ENCODE measurements at places on chromosomes 13 and 19.

DNA sequence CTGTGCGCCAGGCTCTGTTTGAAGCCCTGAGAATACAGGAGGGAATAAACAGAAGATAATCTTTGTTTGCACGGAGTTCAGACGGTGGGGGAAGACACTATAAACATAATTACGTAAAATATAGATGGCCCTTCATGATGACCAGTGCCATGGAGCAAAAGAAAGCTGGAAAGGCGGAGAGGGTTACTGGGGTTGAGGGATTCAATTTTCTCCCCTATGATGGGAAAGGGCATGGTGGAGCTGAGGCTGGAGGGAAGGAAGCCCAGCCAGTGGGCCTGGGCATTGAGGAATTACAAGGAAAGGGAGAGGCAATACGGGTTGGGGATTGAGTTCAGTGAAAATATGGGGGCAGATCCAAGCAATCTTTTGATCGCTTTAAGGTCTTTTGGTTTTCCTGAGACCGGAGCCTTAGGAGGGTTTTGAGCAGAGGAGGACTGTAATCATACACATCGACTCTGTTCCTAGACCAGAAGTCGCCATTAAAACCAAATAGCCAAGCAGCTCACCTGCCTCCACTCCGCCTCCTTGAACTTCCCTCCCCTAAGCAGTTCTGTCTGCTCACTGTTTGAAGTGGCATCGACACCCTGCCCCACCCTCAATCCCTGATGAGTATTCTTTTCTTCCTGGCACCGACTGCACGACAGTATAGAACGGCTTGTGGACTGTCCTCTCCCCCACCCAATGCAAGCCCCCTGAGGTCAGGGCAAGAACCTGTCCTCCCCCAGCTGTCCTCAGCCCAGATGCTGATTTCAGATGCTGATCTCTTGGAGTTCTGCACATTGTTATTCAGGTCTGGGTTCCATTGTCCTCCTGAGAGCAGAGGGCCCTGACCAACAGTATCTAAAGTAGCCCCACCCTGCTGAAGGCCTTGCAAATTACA lies 813 bp upstream of the ZNF296 start:
- no peak for DNase-seq

DNA sequence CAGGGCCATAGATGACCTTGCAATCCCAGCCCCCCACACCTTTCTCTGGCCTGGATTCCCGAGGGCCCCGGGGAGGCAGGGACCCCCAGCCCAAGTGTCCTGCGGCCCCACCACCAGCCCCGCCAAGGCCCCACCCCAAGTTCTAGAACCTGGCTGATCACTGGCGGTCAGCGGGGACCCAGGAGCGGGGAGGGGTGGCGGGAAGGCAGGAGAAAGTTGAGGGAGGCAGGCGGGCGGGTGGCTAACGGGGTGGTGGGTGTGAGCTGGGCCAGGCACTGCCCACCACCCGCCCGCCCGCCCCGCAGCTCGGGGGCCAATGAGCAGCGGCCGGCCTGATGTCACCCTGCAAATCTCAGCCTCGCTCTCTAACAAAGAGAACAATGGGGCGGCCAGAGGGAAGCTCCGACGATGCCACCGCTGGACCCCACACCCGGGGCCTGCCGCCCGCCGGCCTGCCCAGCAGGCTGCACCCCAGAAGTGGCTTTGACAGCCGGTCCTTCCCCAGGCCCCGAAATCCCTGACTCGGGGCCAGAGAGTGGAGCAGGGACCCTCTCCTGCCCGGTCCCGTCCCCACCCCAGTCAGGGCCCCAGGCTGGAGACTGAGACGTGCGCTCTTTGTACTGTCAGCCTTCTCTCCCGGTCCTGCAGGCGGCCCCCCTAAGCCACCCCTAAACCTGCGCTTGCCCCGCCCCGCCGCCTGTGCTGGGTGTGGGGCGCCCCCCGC lies 1.6 kb downstream of the MEX3D start:
- DNase-seq: no peak

DNA sequence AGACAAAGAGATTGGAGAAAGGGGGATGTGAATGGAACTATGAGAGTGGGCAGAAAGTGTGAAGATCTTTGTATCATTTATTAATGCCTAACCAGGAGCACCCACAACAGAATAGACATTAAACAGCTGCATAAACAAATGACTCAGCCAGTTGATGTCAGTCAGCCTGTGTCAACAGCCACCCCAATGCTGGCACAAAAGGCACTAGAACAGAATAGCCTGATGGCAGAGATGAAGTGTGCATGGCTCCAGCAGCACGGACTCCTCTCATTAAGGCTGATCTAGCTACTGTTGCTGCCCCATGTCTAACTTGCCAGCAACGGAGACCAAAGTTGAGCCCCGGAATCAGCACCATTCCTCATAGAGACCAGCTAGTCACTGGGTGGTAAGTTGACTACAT lies 7.8 kb downstream of the CPB2 start:
- no peak for DNase-seq

DNA sequence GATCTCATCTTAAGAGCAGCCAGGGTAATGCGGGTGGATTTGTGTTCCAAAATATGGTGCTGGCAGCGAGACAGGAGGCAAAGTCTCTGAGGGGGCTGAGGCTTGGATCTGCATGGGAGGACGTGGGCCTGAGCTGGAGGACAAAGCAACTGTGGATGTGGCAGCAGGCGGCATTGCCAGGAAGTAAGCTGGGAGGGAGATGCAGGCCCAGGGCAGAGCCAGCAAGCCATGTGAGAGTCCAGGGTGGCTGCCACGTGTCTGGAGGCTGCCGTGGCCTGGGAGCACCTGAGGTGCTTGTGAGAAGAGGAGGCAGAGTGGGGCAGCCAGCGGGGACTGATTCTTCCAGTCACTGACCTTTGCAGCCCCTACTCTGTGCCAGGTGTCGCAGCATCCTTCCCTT lies 52.0 kb downstream of the DPF1 start:
- no peak for DNase-seq

DNA sequence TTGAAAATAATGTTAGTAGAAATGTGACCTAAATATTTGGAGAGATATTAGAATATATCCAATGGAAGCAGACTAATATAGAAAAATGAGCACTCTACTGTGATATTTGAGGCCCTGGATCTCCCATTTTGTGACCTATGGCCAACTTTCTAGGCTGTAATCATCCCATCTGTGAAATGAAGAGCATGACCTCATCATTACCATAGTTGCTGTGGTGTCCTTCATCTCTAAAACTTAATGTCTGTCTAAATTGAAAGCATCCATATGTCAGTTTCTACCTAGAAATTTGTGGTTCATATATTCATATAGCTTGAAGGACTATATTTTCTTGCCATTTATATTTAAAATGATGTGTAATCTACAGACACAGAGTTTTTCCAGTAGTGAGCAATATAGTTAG lies 41.6 kb downstream of the PAN3 start:
- DNase-seq: no peak

- no peak for DNase-seq
Measured at GRCh38 chr13:43749503-43749902, 37.3 kb downstream of the ENOX1 start.

DNA sequence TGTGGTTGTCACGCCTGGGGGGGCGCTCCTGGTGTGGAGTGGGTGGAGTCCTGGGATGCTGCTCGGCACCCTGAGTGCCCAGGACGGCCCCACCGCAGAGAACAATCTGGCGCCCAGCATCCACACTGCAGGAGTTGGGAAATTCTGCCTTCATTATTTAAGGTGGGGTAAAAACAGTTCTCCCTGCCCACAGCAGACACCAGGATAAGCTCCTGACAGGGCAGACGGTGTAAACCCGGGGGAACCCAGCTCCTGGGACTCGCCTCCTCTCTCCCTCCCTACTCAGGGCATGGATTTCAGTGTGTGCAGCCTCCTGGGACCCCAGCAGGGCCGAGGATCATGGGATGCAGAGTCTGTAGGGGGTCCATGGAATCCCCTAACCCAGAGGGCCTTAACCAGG lies 7.7 kb upstream of the WDR18 start:
- no peak for DNase-seq

DNA sequence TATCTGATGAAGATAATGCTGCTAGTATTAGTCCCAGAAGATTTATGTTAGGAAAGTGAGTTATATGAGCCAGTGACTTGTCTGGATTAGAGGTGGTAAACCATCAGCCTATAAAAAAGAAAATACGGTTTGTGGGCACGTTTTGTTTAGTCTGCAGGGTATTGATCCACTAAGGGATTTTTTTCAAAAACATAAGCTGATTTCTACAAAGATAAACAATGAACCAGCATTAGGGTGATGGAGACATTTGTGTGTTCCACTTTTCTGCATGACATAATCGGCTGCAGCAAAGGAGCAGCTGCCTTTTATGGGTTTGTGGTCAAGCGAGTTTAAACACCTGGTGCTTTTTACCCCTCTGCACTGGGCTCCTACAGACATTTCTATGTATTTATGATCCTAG lies 836.4 kb upstream of the GPC6 start:
- DNase-seq: no peak

DNA sequence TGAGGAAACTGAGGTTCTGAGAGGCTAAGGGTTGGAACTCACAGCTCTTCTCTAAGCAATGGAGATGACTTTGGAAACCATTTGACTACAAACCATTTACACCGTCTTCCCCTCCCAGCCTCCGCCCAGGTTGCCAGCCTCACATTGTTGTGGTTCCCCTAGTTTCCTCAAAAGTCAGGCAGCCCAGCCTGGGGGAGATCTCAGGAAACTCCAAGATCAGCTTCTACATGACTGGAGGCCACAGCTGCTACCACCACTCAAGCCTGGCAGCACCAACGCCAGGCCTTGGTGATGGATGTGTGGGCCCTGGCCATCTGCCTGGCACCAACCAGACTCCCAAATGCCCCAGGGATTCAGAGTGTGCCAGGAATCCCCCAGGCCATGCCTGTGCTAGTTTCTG lies 207.9 kb downstream of the TSHZ3 start:
- no peak for DNase-seq

- no peak for DNase-seq
Measured at GRCh38 chr19:10537668-10538067, 6.0 kb upstream of the ATG4D start.

DNA sequence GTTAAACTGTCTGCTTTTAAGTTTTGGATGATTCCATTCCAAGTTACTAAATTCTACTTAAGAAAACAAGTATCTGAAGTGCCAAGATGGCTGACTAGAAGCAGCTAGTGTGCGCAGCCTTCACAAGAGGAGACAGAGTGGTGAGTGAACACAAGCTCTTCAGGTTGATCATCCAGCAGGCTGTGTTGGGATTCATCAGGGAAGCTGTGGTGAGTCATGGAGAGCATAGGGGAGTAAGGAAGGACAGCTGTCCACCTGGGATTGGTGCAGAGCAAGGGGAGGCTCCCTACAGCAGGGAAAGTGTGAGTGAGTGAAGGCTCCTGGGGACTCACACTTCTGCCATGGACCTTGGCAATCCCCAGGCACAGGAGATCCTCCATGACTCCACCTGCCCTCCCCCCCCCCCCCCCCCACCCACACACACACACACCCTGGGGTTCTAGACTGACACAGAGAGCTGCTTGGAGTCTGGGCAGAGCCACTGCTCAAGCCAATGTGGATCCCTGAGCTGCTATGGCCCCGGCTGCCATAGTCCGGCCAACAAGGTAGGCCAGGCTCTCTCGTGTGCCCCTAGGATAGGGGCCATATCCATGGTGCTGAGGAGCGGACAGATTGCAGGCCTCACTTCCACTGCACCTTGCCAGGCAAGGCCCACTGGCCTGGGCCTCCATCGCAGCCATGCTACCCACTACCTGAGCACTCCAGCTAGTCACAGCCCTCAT lies 23.5 kb downstream of the SLC25A15 start:
- no peak for DNase-seq

DNA sequence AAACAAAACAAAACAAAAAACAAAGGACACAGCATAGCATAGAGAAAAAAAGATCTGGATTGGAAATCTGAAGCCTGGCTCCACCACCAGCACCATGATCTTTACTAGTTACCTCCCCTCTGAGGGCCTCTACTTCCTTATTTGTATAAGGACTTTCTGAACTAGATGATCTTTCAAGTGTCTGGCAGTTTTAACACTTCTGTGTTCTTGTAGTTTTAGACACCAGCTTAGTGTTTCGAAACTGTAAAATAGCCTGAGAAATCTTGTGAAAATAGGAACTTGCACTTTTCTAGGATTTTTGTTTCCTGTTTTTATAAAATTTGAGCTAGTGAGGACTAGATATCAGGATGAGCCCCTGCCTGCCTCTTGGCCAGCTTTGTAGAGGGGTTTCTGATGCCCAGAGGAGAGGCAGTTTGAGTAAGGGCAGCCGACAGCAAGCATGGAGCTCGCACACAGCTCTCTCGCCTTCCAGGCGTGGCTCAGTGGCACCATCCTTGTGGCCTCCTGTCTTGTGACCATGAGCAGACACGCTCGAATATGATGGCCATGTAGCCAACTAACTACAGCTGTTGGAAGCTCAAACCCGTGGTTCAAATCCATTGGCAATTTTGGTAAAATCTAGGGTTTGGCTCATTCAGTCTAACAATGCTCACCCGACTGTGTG lies 319.0 kb downstream of the KCNRG start:
- DNase-seq: no peak

DNA sequence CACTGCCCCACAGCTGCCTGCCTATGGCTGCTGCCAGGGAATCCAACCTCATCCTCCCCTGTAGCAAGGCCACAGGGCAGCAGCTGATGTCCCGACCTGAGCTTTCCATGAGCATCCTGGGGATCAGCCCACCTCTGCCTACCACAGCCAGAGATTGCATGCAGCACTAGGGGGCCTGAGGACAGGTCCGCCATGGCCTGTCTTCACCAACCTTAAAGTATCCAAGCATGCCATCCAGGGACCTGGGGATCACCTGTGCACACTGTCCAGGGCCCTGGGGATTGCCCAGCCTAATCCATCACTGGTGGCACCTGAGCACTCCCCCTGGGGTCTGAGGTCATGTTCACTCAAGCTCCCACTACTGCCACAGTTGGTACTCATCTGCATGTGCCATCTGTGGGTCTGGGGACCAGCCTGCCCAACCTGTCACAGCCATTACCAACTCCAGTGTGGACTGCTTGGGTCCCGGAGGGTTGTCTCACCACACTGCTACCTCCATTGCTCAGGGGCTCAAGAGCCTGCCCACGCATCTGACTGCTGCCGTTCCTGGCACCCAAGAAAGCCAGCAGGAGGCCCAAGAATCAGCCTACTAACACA lies 53.0 kb downstream of the KCTD15 start:
- no peak for DNase-seq

DNA sequence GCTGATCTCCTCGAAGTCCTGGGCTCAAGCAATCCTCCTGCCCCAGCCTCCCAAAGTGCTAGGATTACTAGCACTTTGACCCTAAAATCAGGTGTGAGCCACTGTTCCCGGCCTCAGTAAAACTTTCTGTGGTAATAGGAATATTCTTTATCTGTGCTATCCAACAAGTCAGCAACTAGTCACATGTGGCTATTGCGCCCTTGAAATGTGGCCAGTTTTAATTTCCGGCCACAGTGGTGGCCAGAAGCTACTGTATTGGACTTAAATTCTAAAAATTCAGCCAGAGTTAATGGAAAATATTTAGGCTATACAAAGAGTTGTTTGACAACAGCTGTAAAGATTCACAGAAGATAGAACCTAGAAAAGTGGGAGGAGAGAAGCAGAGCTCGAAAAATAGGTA lies 30.0 kb downstream of the KEAP1 start:
- no peak for DNase-seq

DNA sequence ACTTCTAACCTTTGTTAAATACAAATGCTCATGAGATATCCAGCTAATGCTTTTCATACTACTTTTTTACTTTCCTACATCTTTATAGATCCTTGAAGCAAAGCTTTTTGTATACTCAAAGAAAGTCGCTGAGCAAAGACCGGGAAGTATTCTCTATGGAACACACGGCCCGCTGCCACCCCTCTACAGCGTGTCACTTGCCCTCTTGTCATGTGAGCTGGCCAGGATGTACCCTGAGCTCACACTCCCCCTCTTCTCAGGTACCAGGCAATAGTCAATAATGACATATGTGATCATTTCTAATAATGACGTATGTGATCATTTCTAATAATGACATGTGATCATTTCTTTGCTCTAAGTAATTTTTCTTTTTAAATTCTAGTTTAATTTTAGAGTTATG lies 112.9 kb downstream of the ZAR1L start:
- DNase-seq: no peak
